A549 treated with dexamethasone at 1 μM for 4 hours (cell line): ENCODE measurements at places on chromosomes 5 and 9. TPM values are rescaled to one million over a fixed set of nuclear protein-coding genes. Genes with fewer than 3 reads are reported as not detected.

The PTPRD gene
- 0.12 to 0.59 TPM (median 0.21 TPM) in 5 replicates for total RNA-seq

The LRRC26 gene
- total RNA-seq = 0.19 to 1.5 TPM (median 0.77 TPM) in 5 replicates

The CDX1 gene
- not detected in 5 replicates for total RNA-seq

The SPARC gene
- total RNA-seq = 15.7 to 25.9 TPM (median 23.0 TPM) in 5 replicates

The FRRS1L gene
- total RNA-seq = 0.06 to 0.26 TPM (median 0.22 TPM) in 5 replicates

The RBM18 gene
- total RNA-seq = 19.8 to 26.0 TPM (median 24.9 TPM) in 5 replicates

The HCN1 gene
- total RNA-seq = not detected in 5 replicates
